OCI-LY7 (cell line): ENCODE measurements at places on chromosomes 3 and 15. TPM values are rescaled to one million over a fixed set of nuclear protein-coding genes. Genes with fewer than 3 reads are reported as not detected.
A peak's percentile ranks its signal among the peaks of the same experiment; 100 is the strongest.

Gene NECTIN3
- not detected in 2 replicates for total RNA-seq

Gene SLC6A1
- total RNA-seq = not detected in 2 replicates

- no peak for DNase-seq
These were observed 92.0 kb downstream of the GABRG3 start for GRCh38 chr15:27062951-27063350.

DNA sequence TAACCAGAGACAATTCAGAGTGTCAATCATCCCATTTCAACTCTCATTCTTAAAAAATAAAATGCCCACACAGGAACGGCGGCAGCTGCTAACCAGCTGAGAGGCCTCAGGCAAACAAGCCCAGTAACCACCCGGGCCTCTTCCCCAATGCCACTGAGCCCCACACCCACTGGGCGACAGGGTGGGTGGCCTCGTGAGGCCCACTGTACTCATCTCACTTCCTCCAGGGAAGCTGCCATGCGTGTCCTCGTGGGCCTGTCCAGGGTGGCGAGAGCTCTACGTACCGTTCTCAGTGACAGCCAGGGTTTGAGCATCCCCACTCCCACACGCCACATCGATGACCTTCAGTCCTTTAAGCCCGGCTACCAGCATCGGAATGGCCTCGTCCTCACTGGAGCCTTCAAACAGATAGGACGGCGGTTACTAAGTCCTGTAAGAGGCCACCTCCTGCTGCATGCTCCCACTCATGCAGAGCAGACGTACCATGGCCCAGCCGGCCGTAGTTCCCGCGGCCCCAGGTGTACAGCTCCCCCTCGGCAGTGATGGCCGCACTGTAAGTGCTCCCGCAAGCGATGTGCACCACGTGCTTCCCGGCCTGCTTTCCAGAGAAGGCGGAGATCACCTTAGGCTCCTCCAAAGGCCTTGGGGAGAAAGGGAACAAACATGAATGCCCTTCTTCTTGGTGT, 56.5 kb downstream of the HERC2 start:
- no peak for DNase-seq

GRCh38 chr3:58167431-58168351, 43.1 kb downstream of the DNASE1L3 start:
- DNase-seq = peak; percentile 69

GRCh38 chr3:107525644-107526305, 3.0 kb downstream of the BBX start:
- DNase-seq = peak; percentile 13

DNA sequence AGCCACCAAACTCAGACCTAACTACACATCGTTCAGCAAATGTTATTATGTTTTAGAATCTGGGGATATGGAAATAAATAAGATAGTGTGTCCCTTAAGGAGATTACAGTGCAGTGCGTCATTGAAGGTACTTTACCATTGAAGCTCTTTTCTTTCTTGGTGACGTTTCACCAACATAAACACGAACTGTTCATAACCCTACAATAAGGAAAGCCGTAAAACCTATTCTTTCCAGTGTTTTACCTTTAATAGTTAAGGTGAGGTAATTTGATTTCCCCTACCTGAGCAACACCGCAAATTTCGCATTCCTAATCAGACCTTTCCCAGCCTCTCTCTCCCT, 826 bp downstream of the CCDC66 start:
- DNase-seq = no peak

DNA sequence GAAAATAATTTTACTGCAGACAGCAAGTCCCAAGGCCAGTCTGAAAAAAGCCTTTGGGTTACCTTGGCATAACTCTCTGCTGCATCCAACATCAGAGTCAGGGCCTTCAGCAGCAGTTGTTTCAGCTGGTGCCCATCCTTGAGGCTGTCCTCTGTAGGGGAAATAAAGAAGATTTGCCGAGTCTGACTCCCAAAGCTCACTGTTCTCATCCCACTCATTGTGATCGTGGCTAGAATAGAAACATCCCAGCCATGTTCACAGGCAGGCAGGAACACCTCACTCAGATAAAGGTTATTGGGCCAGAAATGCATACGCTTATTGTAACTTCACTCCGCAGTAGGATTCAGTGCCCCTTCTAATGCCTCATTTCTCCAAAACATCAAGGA, 29.2 kb downstream of the EIF3J start:
- DNase-seq = no peak

DNA sequence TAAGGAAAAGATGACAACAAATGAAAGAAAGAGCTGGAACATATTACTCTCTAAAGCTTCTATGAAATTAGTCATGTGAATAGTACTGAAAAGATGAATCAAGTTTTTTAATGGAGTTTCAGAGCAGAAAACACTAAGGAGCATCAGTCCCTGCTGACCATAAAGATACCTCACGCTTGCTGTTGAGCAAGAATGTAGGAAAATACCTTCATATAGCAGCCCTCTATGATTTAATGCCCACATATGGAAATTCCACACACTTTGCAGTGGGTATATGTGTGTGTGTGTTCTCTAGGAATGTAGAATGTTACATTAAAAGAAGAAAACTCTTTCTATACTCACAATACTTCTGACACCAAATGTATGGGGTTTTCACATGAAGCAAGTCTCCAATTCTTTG, 355.0 kb downstream of the ERC2 start:
- DNase-seq = no peak

Gene CORO2B
- total RNA-seq = 7.4 and 10.5 TPM in 2 replicates

Gene SYNPR
- total RNA-seq = not detected in 2 replicates

Gene SPATA12
- total RNA-seq = 0.13 and 0.20 TPM in 2 replicates

- no peak for DNase-seq
These were observed 19.3 kb upstream of the CHD2 start for GRCh38 chr15:92880796-92881195.

GRCh38 chr3:187889601-187890404, 144.5 kb upstream of the BCL6 start:
- DNase-seq = peak; percentile 36

DNA sequence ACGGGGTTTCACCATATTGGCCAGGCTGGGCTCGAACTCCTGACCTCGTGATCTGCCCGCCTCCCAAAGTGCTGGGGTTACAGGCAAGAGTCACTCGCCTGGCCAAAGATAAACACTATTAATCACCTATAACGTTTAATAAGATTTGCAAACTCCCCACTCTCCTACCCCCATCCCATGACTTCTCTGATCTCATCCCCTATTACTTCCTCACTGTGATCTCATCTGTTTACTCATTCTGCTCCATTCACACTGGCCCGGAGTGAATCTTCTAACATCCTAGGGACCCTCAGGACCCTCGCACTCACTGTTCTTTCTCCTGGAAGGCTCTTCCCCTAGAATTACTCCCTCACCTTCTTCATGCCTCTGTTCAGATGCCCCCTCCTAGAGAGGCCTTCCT, 78.9 kb downstream of the DGKG start:
- DNase-seq = no peak

Gene LRRC57
- total RNA-seq = 21.1 and 29.0 TPM in 2 replicates

Gene EFCC1
- not detected in 2 replicates for total RNA-seq

- no peak for DNase-seq
These were observed 38.8 kb upstream of the BCL2L10 start for GRCh38 chr15:52151353-52151752.

- no peak for DNase-seq
These were observed 767.1 kb downstream of the IGSF11 start for GRCh38 chr3:118267588-118267987.

DNA sequence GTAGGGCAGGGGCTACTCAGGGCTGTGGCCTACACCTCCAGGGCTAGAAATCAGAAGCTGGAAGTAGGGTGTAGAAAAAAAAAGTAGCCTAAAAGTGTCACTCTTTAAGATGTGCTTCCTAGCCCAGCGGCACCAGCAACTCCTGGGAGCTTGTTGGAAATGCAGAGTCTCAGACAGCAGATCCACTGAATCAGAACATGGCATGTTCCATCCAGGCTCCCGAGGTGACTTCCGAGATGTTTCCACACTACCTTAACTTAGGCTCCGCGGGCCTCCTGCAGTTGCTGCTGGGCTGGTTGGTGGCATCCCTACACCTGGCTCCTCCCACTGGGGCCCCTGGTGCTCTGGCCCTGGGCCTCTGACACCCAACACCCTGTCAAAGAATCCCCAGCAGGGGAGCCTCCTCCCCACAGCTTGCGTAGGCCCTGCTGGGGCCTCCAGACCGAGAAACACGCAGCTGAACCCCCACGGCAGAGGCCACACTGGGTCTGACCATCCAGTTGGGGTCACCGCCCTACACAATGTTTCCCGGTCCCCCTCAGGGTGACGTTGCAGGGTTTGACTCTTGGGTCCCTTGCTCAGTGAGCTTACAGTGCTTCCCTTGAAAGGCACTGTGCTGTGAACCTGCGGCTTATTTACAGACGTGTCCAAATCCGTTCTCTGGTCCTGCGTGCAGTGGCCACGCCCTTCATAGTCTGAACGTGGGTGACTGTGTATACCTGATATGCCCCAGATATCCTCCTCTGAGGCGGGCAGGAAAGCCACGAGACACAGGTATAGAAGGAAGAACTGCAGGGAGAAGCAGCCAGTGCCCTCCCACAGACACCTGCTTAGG, 46.5 kb downstream of the FAM174B start:
- no peak for DNase-seq

Gene TRPM1
- not detected in 2 replicates for total RNA-seq

Gene CXCR6
- not detected in 2 replicates for total RNA-seq

DNA sequence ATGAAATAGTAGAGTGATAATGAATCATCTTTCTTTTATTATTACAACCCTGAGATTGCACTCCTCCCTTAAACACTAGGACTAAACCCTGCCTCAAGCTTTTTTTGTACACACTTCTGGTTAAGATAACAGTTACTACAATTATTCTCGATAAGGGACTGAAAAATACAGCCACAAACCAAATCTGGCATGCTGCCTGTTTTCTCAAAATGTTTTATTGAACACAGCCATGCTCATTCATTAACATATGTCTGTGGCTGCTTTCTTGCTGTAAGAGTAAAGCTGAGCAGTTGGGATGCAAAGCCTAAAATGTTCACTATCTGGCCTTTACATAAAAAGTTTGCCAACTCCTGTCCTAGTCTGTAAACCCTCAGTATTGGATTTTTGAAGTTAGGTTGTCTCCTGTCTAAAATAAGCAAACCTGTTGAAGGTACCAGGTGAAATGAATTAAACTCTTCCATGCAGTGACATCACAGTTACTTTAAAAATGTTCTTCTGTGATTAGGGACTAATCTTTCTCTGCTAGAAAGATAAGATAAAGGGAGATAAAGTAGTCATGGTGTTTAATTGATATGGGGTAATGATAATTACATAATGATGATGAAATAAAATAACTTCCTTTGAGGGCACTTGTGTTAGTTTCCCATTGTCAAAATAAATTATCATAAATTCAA, 218.2 kb downstream of the STXBP5L start:
- DNase-seq = no peak

Gene RETNLB
- not detected in 2 replicates for total RNA-seq

GRCh38 chr3:56796202-56796601, 5.5 kb downstream of the ARHGEF3 start:
- DNase-seq = no peak

Gene LSM3
- 21.0 and 21.9 TPM in 2 replicates for total RNA-seq

DNA sequence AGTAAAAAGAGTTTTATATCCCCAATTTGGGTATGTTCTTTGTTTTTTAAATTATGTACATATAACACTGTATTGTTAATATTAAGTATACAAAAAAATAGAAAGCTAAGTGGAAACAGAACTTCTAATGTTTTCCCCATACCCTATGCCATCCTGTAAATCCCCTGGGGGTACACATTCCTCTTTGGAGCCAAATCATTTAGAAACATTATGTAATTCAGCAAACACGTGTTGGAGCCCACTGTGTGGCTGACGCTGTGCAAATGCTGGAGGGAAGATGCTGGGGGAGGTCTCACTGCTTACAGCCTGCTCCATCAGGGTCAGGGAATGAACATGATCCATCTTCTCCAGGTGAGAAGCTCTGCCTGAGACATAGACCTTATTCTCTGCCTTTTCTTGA, 52.8 kb downstream of the CRTC3 start:
- no peak for DNase-seq
